ENCODE measurements at places on chromosomes 5 and 9.

- no peak for DNase-seq
Observed at GRCh38 chr5:73985145-73985544, 359.1 kb downstream of the ARHGEF28 start.

- DNase-seq: no peak
Observed at GRCh38 chr9:3023449-3023848, 179.6 kb upstream of the PUM3 start.

GRCh38 chr5:73273379-73274050 is 100.5 kb downstream of the TMEM174 start:
- no peak for DNase-seq

DNA sequence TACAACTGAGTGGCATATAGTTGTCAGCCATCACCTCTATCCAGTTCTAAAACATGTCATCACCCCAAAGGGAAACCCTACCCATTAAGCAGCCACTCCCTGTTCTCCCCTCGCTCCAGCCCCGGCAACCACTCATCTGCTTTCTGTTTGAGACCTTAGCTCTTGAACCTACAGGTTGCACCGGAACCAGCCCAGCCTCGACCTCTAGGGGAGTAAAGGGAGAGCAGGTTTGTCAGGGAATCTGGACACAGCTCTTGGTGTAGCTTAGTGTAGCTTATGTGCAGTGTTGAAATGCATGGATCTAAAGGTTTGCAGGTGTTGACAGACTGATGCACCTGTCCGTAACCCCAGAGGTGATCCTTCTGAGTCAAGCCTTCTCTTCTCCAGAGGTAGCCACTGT is 30.0 kb downstream of the NEURL1B start:
- no peak for DNase-seq

GRCh38 chr9:124795881-124796431 is 19.0 kb downstream of the OLFML2A start:
- no peak for DNase-seq

DNA sequence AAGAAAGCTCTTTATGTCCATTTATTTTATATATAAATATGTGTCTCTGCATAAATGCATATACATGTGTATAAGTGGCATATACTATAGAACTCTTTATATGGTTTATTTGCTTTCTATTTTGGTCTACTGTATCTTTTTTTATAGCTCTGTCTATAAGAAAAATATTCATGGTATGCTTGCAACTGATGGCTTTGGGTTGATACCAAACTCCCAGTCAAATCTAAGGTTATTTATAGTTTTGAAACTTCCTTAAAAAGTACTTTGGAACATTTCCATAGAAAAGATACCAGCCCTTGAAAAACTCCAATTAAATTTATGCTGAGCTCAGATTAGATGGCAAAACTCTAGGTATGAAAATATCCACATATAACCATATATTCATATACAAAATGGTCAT is 120.0 kb upstream of the KLF9 start:
- no peak for DNase-seq
